ENCODE measurements at places on chromosomes 2 and 18.

DNA sequence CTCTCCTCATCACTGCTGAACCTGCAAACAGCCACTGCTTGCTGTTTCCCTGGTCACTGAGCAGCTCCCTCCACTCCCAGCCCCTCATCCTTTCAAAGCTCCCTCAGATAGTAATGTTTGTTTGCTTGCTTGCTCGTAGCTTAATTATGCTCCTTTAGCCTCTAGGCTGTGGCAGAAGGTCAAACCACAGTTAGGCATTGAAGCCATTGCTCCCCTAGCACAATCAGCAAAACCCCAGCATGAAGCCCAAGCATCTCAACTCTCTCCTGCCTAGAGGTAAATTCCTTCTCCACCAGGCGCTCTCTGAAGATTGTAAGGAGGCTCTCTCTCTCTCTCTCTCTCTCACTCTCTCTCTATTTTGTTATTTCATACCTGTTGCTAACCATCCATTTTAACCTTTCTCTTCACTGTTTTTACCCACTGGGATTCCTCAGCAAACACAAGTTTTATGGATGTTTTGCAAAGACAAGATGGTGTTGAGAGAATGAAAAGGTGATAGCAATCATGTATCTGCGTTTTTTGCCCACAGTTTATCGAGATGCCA, 135.9 kb upstream of the HNRNPA3 start:
- DNase-seq, result no peak

DNA sequence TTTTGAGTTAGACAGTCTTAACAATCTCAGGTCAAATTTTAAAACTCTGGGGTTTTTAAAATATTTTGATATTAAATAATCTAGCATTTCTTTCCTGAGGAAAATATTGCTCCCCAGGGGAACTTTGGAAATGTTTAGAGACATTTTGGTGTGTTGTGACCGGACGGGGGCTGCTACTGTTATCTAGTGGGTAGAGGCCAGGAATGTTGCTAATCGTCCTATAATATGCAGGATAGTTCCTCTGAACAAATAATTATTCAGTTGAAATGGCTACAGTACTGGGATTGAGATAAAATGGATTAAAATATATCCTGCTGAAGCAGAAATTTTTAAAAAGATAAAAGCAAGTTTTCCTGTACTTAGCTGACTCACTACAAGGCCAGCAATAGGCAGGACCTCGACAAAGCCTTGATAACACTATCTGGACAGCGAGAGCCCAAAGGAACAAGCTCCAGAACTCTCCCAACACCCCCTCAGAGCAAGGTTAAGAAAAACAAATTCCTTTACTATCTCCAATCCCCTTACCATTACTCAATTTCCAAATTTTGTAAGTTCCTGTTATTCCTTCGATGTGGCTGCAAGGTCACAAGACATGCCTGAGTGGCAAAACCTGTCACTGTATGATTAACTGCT, 1407.4 kb downstream of the SUCLG1 start:
- no peak for DNase-seq

DNA sequence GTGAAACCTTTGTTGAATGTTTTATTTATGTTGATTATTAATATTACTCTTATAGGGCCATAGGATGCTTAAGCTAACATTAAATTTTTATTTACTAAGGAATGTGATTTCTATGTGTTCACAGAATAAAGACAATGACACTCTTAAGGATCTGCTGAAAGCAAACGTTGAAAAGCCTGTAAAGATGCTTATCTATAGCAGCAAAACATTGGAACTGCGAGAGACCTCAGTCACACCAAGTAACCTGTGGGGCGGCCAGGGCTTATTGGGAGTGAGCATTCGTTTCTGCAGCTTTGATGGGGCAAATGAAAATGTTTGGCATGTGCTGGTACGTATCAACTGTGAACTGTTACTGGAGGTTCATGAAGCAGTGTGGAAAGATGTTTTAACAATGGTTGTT, 20.4 kb downstream of the GORASP2 start:
- DNase-seq, result no peak

DNA sequence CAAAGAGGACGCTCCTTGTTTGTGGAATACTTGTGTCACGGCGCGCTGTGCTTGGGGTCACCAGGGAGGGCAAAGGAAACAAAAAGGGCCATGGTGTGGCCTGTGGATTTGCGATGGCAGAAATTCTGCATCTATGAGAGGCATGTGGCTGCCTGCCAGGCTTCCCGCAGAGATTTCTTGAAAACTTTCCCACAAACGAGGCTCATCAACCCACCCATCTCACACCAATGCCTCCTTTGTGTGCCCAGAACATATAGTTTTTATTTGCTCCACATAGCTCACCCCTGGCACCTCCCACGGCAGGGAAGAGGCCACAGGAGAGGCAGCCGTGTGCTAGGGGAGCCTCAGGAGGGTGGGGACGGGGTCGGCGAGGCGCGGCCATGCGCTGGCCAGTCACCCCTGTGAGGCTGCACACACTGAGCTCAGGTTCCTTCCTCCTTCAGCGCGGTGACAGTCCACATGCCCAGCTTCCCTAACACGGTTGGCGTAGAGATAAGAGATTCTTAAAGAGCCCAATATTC, 100.3 kb downstream of the MBP start:
- DNase-seq, result no peak

- no peak for DNase-seq
Measured at GRCh38 chr2:53575721-53576124, 191.9 kb upstream of the CHAC2 start.

- no peak for DNase-seq
Measured at GRCh38 chr2:68317971-68318913, 1.5 kb downstream of the CNRIP1 start.

DNA sequence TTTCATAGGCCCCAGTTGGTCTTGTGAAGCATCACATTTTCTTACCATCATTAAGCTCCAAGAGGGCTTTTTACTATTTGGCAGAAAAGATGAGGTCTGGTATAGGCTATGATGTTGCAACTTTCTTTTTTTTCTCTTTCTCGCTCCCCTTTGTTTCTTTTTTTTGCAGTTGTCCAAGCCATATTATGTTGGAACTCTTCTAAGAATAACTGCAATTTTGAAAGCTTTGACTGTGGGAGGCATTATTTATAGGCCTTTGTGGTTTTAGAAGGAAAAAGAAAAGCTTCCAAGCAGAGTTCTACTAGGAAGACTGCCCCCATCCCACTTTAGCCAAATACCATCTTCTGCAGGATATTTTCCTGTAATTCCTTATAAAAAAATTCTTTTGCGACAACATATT, 571.6 kb downstream of the ARHGAP15 start:
- no peak for DNase-seq

DNA sequence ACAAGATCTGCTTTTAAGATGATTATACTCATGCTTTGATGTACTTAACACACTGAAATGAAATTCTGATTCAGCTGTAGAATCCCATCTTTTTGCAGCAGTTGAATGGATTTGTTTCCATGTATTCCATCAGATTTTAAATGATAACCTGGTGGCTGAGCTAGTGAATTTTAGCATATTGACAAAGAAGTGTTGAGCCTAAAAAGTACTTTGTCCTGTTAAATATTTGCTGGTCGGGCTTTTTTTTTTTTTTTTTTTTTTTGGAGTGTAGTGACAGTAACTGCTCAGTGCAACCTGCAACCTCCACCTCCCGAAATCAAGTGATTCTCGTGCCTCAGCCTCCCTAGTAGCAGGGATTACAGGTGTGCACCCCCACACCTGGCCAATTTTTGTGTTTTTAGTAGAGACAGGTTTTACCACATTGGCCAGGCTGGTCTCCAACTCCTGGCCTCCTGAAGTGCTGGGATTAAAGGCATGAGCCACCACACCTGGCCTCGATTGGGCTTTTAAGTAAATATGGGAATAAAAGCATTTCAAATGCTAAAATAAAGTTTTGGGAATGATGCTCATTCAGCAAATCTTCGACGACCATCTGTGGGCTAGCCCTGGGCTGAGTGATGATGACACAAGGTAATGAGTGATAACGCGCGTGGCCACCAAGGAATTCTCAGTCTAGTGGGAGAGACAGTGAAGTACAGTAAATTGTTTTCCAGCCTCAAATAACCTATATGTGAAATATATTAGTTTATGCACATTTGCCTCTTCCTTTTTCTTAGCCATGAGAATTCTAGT, 2.2 kb downstream of the ELP2 start:
- no peak for DNase-seq

DNA sequence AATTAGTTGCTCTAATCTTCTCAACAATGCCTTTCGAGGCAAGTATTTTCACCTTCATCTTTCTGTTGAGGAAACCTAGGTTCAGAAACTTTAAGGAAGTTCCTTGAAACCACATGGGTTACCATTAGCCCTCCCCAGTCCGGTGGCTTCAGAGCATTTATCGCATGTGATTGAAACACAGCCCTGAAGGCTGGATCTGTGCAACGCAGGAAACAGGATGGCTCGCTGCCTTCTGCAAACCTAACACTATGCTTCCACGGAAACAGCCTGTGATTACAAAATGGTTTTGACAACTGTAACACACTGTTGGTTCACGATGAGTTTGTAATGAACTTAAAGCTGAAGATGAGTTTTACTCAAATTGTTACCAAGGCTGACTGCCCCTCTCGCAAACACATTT, 68.5 kb downstream of the EPB41L3 start:
- DNase-seq, result no peak

GRCh38 chr18:33924576-33924975, 300.1 kb downstream of the NOL4 start:
- no peak for DNase-seq

GRCh38 chr2:189116979-189117378, 62.6 kb downstream of the COL5A2 start:
- no peak for DNase-seq

DNA sequence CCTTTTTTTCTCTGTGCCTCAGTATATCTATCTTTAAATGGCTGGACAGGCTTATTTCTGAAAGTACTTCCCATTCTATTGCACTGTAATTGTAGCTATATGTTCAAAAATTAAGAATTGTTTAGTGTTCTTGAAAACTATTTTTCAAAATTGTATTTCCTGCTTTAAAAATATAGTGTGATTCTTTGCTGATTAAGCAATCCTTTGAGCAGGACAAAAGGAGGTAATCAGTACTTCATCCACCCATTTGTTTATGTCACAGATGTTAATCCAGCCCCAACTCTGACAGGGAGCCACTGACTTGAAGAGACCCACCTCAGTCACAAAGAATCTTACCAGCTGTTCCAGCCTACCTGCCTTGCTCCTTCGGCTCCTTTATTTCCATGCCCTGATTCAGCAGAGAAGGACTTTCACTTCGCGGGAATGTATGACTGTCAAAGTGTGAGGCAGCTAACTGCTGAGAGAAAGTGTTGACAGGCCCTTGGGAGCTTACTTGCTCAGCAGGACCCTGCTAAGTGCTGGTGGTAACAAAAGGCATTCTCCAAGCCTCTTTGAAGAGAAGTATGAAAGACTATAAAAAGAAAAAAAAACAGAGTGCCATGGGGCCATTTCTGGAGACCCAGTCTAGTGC, 393.3 kb upstream of the CYRIA start:
- DNase-seq, result no peak

GRCh38 chr18:9989481-9989880, 75.7 kb downstream of the VAPA start:
- DNase-seq, result no peak

DNA sequence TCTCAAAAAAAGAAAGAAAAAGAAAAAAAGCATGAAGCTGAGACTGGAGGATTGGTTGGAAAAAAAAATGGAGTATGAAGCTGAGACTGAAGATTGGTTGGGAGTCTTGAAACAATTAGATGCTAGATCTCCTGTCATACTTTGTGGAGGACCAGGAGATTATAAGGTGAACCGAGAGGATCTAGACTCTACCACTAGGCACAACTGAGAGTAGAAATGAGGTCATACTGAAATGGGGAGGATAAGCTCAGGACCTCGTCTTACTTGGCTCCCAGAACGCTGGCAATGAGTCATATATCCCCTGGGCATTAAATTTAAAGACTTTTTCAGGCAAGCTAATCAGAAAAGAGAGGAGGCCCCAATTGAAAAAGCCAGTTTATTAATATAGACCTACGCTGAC, 3.3 kb upstream of the ORC2 start:
- no peak for DNase-seq

DNA sequence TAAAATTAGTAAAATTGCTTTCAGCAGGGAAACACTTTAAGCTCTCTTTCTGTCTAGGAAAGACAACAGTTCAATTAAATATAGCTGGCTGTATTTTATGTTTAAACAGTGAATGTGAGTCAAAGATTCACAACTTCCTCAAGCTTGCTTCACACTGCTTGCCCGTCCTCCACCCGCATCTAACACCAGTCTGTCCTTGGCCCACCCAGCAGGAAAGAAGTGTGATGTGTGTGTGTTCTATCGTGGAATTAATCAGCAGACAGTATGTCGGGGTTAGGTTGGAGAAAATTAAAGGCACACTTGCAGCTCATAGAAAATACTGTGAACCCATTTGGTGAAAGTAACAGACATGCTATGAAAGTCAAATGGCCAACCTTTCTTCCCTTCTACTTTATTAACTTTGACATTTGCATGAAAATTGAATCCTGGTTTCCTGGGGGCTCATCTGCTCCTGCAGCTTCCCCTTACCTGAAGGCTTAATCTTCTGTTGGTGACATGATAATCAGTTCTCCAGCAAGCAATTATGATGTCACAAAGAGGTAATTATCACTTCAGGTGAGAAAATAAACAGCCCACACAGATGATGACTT, 182.0 kb downstream of the UXS1 start:
- DNase-seq, result no peak

GRCh38 chr2:171924170-171924942, 2.1 kb downstream of the HAT1 start:
- no peak for DNase-seq
